ENCODE measurements at places on chromosomes 4 and X.

- no peak for DNase-seq
Measured at GRCh38 chr4:132557660-132558059, 591.4 kb upstream of the PCDH10 start.

GRCh38 chr4:8544741-8545438, 35.3 kb upstream of the GPR78 start:
- no peak for DNase-seq

DNA sequence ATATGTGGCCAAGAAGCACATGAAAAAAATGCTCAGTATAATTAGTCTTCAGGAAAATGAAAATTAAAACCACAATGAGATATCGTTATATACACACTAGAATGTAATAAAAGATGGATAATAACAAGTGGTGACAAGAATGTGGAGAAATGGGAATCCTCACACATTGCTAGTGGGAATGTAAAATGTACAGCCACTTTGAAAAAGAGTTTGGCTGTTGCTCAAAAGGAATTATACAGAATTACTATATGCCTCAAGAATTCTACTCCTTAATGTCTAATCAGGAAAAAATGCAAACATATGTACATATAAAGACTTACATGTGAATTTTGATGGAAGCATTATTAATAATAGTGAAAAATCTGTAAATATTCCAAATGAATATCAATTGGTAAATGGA, 102.2 kb downstream of the SPCS3 start:
- DNase-seq: no peak

DNA sequence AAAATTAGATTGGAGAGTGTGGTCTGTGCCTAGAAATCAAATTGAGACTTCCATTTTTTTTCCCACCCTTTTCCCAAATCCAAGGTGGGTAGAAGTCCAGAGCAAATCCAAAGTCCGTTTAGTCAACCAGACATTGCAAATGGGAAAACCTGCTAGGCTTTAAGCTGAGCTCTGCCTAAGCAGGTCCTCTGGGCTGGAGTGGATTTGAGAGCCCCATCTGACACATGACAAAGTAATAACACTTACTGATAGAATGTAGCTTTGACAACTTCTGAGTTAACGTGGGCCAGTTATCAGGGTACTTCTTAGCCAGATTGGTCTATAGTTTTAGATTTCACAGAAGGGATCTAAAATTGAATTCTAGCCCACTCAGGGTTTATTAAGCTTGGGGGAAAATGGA, 242.3 kb downstream of the GALNTL6 start:
- DNase-seq: no peak

- DNase-seq: no peak
Measured at GRCh38 chrX:23884427-23885024, 23.2 kb downstream of the APOO start.

GRCh38 chr4:82688091-82688795, 110.4 kb downstream of the SCD5 start:
- DNase-seq: no peak

DNA sequence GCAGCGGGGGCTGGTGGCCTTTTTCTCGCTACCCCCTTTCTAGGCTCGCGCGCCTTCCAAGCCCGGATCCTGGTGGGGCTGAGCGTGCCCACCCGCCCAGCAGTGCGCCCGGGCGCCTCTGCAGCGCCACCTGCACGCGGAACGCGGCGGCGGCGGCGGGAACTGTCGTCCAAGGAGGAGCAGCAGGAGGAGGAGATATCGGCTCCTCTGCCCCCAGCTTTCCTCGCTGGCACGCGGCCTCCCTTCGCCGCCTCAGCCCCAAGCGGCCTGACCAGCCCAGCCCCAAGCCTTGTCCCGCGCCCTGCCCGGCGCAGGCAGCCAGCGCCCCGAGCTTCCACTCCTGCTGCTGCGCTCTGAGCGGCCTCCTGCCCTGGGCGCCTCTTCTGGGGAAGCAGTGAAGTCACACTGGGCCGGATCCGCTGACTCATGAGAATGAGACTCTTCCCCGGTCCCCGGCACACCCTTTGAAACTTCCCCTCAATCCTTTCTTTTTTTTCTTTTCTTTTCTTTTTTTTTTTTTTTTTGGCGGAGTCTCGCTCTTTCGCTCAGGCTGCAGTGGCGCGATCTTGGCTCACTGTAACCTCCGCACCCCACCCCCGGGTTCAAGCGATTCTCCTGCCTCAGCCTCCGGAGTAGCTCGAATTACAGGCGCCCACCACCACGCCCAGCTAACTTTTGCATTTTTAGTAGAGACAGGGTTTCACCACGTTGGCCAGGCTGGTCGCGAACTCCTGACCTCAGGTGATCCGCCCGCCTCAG, 10.6 kb upstream of the ELF4 start:
- DNase-seq: peak; percentile 65

DNA sequence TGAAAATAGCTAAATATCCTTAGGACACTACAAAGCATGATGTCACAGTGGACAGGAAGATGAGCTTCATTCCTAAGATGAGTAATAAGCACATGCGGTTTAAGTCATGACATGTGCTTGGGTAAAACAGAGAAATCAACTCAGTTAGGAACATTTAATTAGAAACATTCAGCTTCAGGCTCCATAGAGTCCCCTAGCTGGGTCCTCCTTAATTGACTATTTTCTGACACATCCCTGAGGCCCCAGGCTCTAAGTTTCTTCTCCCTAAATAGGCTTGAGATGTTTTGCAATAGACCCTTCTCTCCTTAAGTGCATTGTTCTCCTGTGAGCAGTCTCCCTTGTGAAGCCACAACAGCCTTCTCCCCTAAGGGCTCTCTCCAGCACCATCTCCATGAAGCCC, 70.4 kb upstream of the ANXA3 start:
- DNase-seq: no peak

DNA sequence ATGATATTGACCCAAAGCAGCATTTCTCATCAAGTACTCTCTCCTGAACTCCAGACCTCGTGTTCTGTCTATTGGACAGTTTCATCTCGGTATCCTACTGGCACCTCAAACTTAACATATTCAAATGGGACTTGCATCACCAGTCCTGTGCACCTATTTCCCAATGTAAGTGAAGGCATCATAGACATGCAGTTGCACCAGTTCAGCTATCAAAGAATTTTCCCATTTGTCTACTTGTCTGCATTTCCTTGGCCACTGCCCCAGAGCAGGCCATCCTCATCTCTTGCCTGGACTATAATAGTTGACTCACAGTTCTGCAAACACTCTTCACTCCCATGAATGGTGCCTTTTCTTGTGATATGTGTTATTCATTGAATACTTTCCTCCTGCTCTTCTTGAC, 11.3 kb upstream of the LIMCH1 start:
- no peak for DNase-seq

DNA sequence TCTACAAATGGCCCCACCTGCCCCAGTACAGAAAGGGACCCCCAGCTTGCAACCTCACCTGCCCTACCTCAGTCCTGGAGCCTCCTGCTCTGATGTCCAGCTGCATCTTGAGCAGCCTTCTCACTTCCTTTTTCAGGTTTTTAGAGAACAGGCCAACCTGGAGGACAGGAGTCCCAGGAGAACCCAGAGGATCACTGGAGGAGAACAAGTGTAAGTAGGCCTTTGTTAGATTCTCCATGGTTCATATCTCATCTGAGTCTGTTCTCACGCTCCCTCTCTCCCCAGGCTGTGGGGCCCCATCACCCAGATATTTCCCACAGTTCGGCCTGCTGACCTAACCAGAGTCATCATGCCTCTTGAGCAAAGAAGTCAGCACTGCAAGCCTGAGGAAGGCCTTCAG, 3.6 kb downstream of the MAGEA11 start:
- no peak for DNase-seq

DNA sequence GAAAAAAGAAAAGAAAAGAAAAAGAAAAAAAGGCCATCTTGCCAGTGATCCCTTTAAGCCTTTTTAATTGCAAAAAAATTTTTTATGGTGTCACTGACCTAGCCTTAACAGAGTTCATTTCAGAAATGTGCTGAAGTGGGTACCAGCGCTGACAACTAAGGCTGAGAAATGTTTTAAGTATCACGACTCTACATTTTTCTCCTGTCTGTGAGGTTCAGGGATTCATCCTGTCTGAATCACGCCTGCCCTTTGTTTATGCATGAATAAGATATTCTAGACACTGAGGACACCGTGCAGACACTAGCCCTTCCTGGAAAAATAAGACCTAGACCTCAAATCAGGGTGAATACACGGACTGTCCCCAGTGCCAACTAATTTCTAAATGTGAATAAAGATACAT, 154.4 kb upstream of the NOCT start:
- DNase-seq: no peak

DNA sequence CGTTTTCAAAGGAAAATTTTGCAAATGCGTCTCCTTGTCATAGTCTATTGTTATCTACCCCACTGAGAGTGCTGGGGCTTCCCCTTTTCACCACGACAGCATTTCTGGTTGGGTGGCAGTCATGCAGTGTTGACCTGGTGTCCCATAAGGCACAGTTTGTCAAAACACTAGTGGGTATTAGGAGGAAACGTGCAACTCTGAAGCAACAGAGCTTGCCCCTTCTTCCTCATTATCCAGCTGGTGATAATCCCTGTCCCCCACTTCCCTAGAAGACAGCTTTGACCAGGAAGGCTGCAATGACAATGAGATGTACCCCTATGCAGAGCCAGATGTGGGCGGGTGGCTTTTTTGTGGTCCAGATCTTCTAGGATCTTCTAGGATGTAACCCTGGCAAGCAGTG, 1.8 kb downstream of the TBC1D1 start:
- no peak for DNase-seq

DNA sequence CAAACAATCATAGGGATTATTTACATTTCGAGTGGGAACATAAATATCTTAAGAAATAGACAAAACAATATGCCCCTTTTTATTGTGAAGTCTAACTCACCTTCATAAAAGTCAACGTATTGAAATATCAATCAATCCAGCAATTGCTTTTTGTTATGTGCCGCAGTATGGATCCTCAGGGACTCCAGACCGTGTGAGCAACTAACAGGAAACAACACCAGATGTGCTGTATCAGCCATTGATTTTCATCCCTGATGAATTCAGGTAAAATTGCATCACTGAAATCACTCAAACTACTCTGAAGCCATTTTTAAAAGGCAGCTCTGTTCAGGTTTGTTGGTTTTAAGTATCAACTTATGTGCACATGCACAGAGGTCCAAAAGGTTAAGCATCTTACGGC, 197.3 kb upstream of the FAT1 start:
- no peak for DNase-seq

DNA sequence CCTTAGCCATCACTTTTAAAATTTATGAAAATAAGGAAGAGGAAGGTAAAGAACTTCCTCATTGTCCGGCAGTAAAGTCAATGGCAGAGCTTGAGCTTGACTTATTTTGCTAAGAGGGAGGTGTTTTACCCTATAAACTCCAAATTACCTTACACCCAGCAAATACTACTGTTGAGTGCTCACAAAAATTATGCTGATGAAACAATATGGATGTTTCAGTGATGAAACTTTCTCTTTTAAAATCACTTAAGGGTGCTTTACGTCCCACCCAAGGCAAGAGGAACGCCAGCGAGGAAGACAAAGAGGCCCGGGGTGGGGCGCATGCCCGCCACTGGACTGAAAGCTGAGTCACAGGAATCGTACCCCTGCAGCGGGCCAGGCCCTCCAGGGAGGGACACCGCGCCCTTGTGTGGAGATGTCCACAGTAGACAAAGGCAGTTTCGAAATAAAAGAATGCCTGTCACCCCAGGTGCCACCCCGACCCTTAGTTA, 560 bp upstream of the TMSB4X start:
- no peak for DNase-seq

DNA sequence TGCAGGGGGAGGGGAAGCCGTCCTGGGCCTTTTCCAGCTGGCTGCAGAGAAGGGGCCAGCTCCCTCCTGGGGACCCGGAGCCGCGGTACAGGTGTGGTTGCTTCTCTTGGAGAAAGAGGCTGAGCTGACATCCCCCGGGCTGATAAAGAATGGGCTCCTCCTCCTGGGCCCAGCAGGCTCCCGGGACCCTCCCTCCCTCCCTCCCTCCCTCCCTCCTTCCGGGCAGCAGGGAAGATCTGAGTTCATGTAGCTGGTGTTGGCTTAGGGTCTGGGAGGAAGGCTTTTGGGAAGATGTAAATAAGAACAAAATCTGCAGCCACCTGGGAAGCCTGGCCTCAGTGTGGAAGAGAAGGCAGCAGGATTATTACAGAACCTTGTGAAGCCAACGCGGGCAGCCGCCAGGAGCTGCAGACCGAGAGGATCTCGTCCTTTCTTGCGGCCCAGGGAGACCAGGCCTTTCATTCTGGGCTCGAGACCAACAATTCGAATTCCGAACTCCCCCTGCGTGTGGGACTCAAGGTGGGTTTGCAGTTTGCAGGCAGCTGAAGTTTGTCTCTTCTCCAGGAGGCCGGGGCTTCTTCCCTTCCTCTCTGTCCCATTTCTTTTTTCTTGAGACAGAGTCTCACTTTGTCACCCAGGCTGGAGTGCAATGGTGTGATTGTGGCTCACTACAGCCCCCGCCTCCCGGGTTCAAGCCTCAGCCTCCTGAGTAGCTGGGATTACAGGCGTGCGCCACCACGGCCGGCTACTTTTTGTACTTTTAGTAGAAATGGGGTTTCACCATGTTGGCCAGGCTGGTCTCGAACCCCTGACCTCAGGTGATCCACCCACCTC, at the start of gene PLCXD1:
Gene PLCXD1 (plus strand): TSS at position 216 of the 834 bp plus-strand sequence. CDS start 2,807 bp downstream, outside the sequence.
- DNase-seq: no peak

DNA sequence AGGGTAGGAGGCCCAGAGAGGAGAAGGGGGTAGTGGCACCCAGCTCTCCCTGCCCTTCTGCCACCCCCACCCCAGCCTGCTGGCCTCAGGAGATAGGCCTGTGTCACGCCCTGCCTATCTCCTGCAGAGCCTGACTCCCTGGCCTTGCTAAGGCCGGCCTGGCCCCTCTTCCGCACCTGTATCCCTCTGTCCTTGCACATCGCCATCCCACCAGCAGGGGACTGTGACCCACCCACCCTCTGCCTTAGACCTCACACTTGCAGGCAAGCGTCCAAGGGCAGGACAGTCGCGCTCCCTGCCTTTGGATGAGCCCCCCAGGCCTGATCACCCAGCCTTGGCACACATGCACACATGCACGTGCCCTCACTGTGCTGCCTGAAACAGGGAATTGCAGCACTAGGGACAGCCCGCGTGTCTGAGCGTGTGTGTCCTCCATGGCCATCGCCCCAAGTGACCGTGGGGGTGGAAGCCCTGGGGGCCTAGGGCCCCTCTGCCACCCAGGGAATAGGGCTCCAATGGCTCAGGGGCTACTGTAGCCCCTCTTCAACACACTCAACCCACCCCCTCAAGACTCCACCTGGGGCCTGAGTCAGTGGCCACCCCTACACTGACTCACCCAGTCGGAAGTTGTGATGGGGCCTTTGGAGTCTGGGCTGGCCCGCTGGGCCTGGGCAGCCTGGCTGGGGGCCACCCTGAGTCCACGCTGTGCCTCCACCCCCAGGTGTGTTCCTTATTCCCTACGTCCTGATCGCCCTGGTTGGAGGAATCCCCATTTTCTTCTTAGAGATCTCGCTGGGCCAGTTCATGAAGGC, 2.1 kb downstream of the SLC6A8 start:
- no peak for DNase-seq

- DNase-seq: no peak
Measured at GRCh38 chrX:7219153-7219705, 71.3 kb upstream of the PUDP start.

DNA sequence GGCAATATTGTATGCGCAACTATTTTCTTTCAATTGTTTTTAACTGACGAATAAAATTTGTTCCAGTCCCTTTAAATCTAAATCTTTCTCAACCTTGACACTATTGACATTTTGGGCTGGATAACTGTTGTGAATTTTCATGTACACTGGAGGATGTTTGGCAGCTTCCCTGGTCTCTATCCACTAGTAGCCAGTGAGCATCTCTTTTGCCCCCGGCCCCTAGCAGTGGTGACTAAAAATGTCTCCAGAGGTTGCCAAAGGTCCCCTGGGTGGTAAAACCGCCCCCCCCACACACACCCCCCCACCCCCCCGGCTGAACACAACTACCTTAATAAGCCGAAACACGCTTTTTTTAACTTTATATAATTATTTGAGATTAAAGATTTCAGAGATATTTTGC, 514 bp downstream of the FANCB start:
- no peak for DNase-seq
